Occipital lobe (tissue), 3 donors: ENCODE measurements at places on chromosomes 16 and 17.

- DNase-seq, result no peak
Measured at GRCh38 chr16:78761427-78761826, 662.0 kb downstream of the WWOX start.

DNA sequence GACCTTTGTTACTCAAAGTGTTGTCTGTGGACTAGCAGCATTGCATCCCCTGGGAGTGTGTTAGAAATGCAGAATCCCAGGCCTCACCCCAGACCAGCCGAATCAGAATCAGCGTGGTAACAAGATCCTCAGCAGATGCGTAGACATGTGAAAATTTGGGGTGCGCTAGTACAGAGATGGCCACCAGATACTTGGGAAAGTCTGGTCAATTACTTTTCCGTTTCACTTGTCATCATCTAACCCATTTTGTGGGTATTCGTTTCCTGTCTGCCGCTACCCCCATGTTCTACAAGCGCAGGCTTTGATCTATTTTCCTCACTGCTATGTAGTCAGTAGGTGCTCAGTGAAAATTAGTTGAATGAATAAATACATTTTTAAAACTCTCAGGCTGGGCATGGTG lies 33.1 kb upstream of the HERPUD1 start:
- DNase-seq, result no peak

DNA sequence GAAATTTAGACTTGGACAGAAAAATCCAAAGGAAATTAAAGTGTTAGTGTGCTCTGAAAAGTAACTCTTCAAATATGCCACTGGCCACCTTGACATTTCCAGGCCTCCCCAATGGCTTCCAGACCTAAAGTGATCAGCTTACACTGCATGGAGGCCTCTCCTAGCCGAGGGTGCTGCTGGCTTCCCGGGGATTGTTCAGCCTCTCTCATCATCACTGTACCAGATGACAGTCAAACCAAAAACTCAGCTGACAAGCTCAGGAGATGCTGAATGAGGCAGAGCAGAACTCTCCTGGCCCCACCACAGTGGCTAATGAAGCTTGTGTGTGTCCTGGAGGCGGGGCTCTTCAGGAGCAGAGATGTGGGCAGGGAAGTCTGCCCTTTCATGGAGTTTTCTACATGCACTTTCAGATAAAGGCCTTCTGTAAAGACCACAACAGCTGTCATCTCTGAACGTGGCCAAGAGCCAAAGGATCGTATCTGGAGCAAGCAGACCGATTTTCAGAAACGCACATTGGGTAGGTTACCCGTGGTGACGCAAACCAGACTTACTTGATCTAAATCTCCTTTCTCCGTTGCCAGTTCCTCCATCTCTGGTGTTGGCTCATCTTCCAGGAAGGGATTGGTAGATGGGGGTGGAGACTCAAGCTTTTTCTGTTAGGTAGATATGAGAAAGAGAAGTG lies 113.3 kb downstream of the VPS53 start:
- DNase-seq, result no peak

- DNase-seq, result no peak
Measured at GRCh38 chr16:13631916-13632315, 288.0 kb upstream of the ERCC4 start.

- no peak for DNase-seq
Measured at GRCh38 chr17:46874906-46875305, 23.5 kb downstream of the WNT9B start.

GRCh38 chr17:77854083-77854758 lies 104.3 kb upstream of the TNRC6C start:
- no peak for DNase-seq

- no peak for DNase-seq
Measured at GRCh38 chr16:31877876-31878642, 4.5 kb downstream of the ZNF267 start.

DNA sequence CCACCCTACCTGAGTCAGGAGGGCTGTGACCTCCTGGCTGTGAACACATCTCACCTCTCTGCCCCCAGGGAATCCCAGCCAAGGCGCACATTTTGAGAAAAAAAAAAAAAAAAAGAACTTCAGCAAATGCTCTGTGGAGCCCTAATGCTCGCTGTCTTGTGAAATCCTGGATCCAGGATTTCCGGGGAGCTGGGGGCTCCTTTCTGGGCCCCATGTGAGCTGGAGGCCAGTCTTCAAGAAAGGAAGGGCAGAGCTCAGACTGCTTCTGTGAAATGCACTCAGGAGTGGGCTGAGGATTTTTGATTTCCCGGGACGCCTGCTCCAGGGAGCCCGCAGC lies 36.0 kb upstream of the EMP2 start:
- no peak for DNase-seq

GRCh38 chr16:11183951-11184350 lies 72.1 kb downstream of the SOCS1 start:
- no peak for DNase-seq

- no peak for DNase-seq
Measured at GRCh38 chr16:23132775-23133463, 16.3 kb downstream of the USP31 start.

- no peak for DNase-seq
Measured at GRCh38 chr16:69283851-69284250, 27.3 kb upstream of the VPS4A start.

DNA sequence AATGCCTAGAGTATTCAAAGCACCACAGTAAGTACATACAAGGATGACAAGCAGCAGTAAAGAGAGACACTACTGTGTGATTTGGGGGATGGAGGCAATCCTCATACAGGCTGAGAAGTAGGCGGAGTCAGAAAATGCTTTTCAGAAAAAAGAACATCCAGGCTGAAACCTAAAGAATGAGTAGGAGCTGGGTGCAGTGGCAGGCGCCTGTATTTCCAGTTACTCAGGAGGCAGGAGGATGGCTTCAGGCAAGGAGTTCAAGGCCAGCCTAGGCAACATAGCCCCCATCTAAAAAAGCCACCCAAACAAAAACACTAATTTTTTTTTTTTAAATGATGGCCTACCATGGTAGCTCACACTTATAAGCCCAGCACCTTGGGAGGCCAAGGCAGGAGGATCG lies 10.3 kb downstream of the KANSL1 start:
- no peak for DNase-seq

DNA sequence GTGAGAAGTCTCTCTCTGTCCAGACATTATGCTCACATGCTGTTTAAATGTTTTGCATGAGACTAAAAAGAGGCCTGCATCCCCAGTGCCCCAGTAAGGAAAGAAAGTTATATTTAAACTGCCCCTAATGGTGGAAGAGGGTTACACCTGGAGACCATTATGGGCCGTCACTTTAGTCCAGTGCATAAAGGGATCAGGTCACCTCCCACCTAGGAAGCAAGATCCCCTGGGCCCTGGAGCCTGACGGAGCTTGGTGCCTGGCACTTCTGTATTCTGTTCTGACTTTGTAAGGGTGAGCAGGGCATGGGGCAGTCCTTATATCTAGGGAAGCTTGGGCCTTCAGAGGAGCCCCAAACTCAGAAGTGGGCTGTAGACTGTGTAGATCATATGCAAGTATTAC lies 67.9 kb downstream of the CPPED1 start:
- DNase-seq, result no peak

GRCh38 chr16:62752854-62753253 lies 716.6 kb upstream of the CDH8 start:
- no peak for DNase-seq

- no peak for DNase-seq
Measured at GRCh38 chr17:35467824-35468223, 19.3 kb upstream of the SLFN13 start.

- no peak for DNase-seq
Measured at GRCh38 chr16:16833165-16833564, 454.2 kb downstream of the NPIPA7 start.

DNA sequence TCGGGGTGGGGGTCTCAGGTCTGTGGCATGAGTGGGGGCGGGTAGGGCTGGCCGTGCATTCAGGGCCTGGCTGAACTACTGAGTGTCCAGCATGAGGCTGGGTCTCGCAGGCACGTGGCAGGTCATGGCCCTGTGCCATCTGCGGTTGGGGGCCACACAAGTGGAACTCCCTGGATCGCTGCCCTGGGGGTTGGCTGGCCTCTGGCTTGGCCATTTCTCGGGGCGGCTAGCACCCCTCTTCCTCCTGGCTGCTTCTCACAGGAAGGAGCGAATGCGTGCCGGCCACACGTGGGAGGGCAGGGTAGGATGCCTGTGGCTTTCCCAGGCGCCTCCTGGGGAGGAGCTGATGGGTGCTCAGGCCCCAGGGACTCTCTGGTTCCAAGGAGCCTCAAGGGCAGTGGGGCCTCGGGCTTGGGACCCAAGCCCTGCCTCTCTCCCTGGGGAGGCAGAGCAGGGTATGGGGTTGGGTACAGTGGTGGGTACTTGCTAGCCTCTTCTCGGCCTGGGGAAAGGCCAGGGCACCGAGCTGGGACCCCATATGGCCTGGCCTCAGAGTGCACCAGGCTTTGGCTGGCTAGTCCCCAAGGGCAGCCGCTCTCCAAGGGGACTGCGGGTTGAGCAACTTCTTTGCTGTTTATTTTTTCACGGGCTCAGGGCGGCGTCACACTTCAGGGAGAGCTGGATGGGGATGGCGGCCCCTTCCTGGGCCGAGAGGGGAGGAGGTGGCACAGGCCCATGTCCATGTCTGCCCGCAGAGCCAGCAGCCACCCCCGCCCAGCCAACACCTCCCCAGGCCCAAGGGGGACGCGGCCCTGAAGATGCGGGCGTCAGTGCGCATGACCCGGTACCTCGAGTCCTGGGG lies 37.5 kb downstream of the ADCY7 start:
- no peak for DNase-seq

DNA sequence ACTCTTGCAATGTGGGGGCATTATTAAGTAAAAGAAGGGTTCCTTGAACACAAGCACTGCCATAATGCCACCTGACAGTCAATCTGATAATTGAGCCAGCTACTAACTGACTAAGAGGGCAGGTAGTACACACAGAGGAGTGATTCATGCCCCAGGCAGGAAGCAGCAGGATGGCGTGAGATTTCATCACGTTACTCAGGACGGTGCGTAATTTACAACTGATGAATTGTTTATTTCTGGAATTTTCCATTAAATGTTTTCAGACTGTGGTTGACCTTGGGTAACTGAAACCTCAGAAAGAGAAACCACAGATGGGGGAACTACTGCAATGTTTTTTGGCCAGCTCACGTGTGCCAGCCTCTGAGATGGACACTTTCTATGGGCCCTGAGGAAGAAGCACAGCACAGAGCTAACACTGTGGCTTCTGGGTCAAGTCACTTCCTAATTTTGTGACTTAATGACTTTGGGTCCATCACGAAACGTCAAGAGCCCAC lies 46.7 kb downstream of the C17orf67 start:
- DNase-seq, result no peak

- no peak for DNase-seq
Measured at GRCh38 chr17:57858838-57859237, 9.0 kb upstream of the MRPS23 start.

GRCh38 chr16:70730031-70730430 lies 44.2 kb upstream of the MTSS2 start:
- DNase-seq, result no peak

GRCh38 chr16:64513871-64514270 lies 608.0 kb downstream of the CDH11 start:
- no peak for DNase-seq

GRCh38 chr17:64778240-64779097 lies 116.4 kb upstream of the SMURF2 start:
- DNase-seq, result peak; percentile 35

GRCh38 chr17:31918701-31919128 lies 17.2 kb upstream of the UTP6 start:
- DNase-seq, result no peak

DNA sequence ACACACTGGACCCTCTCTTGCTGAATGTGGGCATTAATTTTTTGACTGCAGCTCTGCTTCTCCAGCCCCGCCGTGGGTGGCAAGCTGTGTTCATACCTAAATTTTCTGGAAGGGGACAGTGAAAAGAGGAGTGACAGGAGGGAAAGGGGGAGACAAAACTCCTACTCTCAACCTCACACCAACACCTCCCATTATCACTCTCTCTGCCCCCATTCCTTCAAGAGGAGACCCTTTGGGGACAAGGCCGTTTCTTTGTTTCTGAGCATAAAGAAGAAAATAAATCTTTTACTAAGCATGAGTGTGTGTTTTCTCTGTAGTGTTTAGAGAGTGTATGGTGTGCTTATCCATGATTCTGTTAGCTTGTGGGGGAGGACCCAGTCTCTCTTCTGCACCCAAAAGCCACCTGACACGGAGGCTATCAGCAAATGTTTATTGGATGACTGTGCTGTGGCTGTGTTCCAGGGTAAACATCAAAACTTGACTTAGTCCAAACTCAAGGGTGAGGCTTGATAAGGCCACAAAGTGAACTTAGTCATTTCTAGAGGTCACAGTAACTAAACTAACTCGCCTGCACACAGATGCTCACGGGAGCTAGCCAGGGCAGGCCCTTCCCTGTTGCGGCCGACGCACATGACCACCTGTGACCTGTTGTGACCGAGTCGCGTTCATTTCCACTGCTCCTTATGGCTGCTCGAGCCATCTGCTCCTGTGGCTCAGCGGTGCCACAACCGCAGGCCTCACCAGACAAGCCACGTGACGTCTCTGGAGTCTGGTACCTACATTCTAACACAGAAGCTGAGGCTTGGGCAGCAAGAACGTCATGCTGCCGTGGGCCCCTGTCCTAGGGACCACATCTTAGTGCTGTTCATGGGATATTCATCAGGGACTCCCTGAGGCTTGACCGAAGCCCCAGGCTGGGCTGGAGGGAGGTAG lies 9.8 kb upstream of the MED11 start:
- DNase-seq, result no peak

GRCh38 chr17:60134396-60135150 lies 15.2 kb upstream of the CA4 start:
- DNase-seq, result no peak

- no peak for DNase-seq
Measured at GRCh38 chr16:58462997-58463941, 36.7 kb upstream of the NDRG4 start.

- DNase-seq, result peak; percentile 73
Measured at GRCh38 chr17:76726776-76727718, at the start of gene METTL23. METTL23 (plus strand) TSS chr17:76726839; CDS start chr17:76729711, 2,872 bp downstream.

DNA sequence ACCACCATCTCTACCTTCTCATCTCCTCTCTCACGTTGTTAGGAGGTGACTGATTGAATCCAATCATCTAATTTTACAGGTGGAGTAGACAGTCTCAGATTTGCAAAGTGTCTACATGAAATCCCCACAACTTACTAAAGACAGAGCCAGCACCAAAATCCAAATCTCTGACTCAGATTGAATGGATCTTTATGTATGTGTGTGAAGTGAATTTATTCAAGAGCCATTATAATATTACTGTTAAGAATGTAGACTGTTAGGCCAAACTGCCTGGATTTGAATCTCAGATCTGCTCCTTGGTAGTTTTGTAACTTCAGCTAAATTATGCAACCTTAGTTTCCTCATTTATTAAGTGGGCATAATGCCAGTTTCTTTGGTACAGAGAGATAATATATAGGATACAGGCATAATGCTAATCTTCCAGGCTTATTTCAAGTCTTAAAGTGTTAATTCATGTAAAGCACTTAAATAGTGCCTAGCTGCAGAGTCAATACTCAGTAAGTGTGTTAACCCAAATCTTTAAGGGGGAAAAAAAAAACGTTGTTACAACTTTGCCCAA lies 12.7 kb downstream of the CNEP1R1 start:
- DNase-seq, result no peak

GRCh38 chr16:89905511-89906139 lies 13.0 kb upstream of the MC1R start:
- no peak for DNase-seq

GRCh38 chr16:87126403-87127025 lies 190.7 kb downstream of the C16orf95 start:
- no peak for DNase-seq

- DNase-seq, result no peak
Measured at GRCh38 chr17:57953219-57953618, 2.0 kb downstream of the CUEDC1 start.
